Peyer's patch (tissue), 4 donors: ENCODE measurements at places on chromosomes 3 and 15. TPM values are rescaled to one million over a fixed set of nuclear protein-coding genes. Genes with fewer than 3 reads are reported as not detected.

SLC38A3 gene
- total RNA-seq, result not detected

CCR2 gene
- 0.80 TPM for total RNA-seq

- DNase-seq, result no peak
These were observed 53.7 kb downstream of the TRIM42 start for GRCh38 chr3:140731440-140732119.

DNA sequence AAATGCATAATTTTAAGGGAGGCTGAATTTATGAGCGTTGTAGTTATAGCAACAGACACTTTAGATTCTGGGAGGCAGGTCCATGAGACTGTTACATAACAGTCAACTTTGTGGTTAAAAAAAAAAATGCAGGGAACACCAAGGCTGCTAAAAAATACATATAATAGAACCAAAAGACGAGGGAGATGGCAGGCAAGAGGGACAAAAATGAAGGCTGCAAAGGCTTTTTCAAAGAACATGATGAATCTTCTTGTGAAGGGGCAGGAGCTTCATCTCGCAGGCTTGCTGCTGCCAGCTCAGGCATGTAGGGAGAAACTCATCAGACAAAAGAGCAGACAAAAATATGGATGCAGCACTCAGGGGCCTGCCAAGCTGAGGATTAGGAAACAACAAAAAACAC lies 243.9 kb downstream of the SHQ1 start:
- DNase-seq, result no peak

GRCh38 chr15:89487791-89488190 lies 8.6 kb downstream of the RHCG start:
- DNase-seq, result no peak

GRCh38 chr15:52682781-52683180 lies 3.6 kb upstream of the ATOSA start:
- DNase-seq, result no peak

APBA2 gene
- total RNA-seq, result 8.2 TPM

ALDH1L1 gene
- total RNA-seq, result 14.2 TPM

DNA sequence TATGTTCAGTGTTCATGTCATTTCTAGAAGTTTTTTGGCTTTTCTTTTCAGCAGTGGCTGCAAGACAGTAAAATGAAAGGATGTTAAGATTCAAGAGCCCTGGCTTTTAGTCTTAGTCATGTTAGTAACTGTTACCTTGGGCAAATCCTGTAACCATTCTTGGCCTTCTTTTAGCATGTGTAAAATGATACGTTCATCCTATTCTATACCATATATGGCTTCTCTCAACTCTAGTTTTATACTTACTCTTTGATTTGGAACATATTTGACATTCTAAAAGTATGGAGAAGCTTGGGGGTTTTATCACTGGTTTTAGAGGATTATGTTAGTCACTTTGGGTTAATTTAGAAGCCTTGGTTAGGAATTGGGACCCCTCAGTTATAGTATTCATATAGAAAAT lies 20.1 kb downstream of the GTF2E1 start:
- no peak for DNase-seq

DNA sequence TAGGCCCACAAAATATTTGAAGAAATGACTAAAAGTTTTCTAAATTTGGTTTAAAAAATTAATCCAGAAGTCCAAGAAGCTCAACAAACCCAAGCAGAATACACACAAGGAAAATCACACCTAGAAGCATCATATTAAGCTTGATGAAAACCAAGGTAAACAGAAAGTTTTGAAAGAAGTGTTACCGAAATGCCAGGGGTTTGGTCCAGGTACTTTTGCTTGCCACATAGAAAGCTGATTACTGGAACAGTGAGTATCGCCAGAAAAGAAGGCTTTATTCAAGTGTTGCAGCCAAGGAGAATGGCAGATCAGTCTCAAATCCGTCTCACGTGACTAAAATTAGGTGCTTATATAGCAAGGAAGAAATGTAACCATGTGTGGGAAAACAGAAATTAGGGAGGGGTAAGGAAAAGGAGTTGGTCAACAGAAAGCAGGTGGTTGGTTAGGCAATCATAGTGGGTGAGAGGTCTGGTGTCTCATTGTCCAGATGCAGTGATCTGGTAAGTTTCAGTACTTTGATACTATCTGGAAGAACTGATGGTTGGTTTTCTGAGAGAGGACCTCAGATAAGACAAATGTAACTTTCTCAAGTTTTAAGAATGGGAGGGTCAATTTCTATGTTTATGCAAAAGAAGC lies 96.9 kb upstream of the MYRIP start:
- DNase-seq, result no peak
